ENCODE measurements at places on chromosomes 2 and 18.

- no peak for DNase-seq
Measured at GRCh38 chr2:165699946-165700345, 94.1 kb downstream of the GALNT3 start.

DNA sequence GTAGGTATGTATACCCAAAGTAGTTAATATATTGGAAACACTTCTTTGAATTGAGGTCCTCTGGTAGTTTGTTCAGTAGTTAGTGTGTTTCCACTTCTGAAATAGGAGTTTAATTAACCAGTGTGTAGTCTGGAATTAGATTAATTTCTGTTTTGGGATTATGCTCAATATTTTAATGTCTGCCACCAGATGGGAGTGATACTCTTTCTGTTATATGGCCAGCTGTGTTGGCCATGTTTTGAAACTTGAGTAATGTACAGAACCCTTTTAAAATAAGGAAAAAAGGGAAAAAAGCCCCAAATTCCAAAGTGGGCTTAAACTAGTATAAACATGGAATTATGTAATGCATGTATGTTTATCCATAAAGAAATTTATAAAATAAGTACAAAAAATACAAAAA lies 147.7 kb downstream of the CTNNA2 start:
- no peak for DNase-seq

- DNase-seq = no peak
Measured at GRCh38 chr2:239052798-239053665, 205.1 kb downstream of the TWIST2 start.

DNA sequence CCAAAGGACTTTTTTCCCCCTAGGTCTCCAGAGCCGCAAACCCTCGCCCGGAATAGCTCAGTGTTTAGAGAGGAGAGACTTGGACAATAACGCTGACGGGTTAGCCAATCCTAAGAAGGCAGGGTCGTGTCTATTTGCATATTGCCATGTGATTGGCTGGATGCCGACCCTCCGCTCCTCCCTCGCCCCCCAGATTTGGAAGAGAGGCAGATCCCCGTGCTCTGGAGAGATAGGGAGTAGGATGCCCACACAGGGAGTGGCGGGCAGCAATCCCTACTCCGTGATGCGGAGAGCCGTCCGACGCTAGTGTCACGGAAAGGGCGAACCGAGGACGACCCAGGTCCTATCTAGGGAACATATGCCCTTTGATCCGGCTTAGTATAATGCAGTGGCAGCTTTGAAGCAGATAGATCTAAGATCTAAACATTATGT lies 1.4 kb downstream of the WNT6 start:
- peak; percentile 15 for DNase-seq

DNA sequence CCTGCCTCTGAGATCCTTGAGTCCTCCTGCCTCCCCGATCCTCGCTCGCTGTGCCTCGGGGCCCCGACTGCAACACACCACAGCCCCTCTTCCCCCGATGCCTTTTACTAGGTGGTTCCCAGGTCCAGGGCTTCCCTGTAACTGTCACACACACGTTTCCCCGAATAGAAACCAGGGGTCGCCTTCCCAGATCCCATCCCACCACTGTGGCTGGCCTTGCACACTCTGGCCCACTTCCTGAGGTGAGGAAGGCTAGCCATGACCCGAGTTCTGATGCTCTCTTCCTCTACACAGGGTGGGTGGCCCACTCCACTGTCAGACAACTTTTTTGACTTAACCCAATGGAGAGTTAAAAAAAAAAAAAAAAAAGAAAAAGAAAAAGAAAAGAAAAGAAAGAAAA lies 139.6 kb upstream of the ASB18 start:
- DNase-seq = no peak

DNA sequence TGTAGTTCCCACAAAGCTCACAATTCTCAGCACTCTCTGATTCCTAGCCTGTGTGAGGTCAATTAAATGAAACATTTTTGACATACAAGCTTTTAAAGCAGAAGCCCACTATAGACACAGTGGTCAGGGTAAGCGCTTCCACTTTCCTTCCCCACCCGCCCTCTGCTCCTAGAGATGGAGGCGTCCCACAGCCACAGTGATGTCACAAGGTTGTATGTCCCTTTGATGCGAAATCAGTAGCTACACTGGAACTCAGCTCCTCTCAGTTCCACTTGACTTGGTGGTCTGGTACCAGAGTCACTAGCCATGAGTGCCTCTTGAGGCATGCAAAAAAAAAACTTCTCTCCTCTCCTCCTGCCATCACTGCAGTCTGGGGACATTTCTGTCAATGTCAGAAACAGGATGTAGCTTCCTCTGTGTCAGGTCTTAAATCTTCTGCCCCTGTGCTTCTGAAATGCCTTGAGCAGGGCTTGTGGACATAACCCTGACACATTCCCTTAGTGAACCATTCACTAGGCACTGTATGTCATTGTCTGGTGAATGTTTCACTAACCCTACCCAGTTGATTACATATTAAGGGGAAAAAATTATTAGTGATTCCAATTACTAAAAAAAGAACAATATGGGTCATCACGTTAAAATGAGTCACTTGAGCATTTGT lies 7.8 kb downstream of the SULT1C4 start:
- DNase-seq = no peak

DNA sequence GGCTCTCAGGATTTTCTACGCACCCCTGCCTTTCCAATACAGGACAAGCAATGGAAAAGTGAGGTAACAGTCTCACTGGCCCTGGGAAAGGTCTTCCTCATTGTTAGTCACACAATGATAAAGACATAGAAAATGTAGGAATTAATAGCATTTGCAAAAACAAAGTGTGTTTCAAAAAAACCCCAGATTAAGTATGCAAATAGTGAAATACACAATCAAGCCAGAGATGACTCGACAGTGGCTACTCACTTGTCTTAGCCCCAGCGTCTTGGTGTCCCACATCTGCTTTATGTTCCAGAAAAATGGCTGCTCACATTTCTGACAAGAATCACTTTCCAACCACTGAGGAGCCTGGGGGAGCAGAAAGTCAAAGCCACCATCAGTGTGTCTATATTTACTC lies 47.0 kb upstream of the AP1S3 start:
- no peak for DNase-seq

DNA sequence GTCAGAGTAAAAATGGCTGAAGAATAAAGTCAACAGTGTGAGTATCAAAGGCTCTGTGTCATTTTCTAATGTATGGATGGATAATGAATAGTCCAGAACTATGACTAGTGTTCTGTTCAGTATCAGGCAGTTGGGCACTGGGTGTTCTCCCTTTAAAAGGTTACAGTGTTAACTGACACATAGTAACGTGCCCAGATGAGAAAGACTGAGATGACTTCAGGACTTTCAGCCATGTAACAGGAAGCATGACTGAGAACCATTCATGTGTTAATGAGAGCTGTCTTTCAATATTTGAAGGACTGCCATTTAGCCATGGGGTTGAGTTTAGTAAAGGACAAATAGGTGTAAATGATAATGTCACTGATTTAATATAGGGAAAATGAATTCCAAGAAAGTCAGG lies 187.1 kb downstream of the GULP1 start:
- DNase-seq = no peak

Measured in CD4-positive, alpha-beta T cell treated with Interleukin-10 for 1 hour (primary cell).